ENCODE measurements at places on chromosomes 13 and 19.

GRCh38 chr13:26062853-26063444 lies 11.1 kb upstream of the SHISA2 start:
- no peak for DNase-seq

DNA sequence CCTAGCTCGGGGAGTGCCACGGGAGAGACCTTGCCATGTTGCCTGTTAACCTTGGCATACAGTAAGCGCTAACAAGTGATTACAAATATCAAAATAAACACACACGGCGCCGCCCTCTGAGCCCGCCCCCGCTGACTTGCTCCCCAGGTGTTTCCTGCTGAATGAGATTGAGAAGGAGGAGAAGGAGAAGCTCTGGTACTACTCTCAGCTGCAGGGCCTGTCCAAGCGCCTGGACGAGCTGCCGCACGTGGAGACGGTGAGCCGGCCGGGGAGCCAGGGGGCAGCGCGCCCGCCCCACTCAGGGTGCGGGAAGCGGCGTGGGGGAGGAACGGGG lies 5.0 kb downstream of the APC2 start:
- DNase-seq, result no peak

DNA sequence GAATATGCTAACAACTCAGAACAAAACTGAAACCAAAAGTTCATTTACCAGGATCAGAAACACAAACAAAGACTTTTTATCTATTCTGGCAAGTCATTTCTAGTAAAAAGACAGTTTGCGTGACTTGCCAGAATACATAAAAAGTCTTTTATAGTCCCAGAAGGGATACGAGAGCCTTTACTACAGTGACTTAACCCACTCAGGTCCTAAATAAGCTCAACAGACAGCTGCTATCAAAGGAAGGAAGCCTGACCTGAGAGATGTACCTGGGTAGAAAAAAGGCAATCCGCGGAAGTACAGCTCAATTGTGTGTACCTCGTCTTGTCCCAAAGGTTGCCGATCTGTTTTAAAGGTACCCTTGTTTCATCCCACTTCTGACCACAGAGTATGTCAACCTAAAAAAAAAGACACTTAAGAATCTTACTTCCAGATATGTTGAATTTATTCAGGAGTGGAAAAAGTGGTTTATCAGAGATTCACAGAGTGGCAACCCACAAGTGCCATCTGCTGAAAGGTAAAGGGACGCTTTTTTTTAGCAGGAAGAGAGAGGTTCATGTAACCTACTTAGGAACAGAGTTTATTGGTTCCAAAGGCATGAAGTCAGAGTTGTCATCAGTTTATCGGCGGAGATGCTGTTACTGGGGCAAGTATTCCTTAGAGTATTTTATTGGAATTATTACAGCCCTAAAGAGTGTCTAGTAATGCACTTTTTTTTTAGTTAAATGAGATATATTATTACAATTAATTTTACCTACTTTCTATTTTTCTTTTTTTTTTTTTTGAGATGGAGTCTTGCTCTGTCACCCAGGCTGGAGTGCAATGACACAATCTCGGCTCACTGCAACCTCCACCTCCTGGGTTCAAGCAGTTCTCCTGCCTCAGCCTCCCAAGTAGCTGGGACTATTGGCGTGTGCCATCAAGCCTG lies 69.7 kb upstream of the C1QTNF9B start:
- no peak for DNase-seq

DNA sequence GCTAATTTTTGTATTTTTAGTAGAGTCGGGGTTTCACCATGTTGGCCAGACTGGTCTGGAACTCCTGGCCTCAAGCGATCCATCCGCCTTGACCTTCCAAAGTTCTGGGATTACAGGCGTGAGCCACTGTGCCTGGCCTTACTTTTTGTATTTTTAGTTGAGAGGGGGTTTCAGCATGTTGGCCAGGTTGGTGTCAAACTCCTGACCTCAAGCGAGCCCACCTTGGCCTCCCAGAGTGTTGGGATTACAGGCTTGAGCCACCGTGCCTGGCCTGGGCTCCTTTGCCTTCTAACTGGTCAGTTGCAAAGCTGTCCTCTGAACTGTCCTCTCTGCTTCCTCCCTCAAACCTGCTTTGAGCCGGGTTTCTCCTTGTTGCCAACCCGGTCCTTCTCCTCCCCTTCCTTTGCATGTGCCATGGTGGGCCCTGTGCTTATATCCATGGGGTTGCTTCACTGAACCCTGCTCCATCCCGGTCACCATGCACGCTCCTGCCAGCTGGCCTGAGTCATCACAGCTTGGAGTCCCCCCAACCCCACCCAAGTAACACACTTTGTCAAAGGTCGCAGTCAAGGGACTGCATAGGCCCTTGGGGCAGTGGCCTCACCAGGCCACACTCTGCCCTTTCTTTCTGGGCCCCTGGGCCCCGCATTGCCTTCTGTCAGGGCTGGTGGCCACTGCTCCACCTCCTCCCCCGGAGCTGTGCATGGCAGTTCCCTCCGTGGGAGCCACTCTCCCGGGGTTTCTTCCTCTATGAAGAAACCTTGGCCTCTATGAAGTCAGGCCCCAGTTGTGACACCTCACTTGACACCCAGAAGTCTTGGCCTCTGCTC lies 21.2 kb downstream of the WTIP start:
- no peak for DNase-seq

DNA sequence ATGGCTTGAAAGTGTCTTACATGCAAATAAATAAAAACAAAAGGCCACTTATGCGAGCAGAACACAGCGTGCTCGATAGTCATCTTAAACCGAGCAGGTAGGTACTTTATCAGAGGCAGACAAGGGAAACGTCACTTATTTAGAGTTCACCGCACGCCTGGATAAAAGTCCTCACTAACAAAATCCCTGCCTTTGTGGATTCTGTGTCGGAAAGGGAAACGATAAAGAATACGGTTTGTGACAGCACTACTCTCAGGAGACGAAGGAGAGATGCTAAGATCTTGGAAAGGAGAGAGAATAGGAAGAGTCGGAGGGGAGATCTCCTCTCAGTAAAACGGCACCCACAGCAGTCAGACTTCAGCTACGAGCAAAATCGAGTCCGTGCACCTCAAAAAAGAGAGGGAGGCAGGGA lies 581 bp downstream of the RCBTB1 start:
- DNase-seq, result no peak

DNA sequence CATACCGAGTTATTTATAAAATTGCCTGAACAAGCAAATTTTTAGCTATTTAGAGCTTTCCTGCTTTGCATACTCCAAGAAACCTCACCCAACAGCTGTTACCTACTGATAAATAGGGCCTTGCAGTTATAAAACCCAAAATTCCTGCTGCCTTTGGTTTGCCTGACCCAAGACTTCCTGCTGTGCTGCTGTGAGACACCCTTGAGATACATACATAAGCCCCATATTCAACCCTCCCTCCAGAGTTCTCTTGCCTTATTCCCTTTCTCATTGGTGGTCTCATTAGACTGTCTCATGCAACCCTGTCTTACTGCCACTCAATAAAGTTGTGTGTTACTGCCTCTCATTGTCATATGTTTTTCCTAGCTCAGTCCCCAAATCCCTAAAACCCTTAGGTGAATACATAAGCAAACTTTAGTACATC lies 677.6 kb downstream of the UQCRFS1 start:
- no peak for DNase-seq

GRCh38 chr13:103328899-103329298 lies 262.7 kb upstream of the SLC10A2 start:
- no peak for DNase-seq

DNA sequence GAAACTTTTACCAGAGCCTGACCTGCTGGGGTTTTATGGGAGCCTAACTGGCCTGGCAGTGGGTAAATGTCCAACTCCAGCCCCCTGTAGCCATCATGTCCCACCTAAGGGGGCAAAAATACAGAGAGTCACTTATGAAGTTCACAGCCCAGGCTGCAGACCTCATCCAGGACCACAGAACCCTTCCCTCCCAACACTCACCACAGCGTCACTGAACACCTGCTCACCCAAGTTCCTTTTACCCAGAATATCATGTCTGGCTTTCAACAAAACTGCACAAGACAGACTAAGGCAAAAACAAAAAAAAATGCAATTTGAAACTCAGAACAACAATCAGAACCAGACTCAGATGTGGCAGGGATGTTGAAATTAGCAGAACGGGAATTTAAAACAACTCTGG lies 6.4 kb downstream of the CEACAM3 start:
- no peak for DNase-seq

- DNase-seq, result no peak
Observed at GRCh38 chr13:94758436-94758960, 46.2 kb upstream of the SOX21 start.

- DNase-seq, result no peak
Observed at GRCh38 chr13:97332742-97333141, 101.2 kb upstream of the RAP2A start.

DNA sequence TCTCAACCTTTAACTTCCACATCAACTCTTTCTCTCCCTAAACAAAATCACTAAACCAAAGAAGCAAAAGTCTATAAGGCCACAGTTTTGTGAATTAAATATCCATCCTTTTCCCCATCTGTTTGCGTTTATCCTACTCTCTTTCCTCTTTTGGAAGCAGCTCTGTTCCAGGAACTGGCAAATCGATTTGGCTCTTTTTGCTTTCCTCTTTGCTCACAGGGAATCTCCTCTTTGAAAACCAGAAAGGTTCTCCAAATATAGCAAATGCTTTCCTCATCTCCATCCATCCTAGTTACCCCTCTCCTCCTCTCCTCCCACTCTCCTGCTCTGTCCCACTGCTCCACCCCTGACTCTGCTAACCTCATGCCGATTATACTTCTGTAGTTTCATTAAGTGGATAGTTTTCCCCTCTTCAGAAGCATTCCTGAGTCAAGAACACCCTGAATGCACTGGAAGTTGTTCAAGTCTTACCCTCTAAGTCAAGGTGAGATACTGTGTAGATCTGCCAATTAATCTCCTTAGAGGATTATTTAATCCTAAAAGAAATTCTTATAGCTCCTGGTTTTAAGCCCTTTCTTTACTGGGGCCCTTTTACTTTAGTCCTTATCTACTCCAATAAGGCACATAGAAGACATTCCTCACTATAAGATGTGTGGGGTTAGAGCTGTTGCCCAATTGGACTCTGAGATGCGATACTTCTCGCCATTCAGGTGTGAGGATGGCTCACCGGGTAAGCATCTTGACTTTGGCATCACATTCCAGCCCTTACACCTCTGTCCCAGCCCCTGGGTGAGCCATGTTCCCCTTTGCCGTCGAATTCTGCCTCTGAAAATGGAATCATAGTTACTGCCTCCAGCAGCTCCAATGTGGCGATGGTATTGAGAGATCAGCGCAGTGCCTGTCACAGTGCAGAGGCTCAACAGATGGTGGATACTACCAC lies 67.6 kb downstream of the COL4A2 start:
- DNase-seq, result no peak

GRCh38 chr19:498977-499623 lies 2.8 kb downstream of the MADCAM1 start:
- DNase-seq, result no peak

DNA sequence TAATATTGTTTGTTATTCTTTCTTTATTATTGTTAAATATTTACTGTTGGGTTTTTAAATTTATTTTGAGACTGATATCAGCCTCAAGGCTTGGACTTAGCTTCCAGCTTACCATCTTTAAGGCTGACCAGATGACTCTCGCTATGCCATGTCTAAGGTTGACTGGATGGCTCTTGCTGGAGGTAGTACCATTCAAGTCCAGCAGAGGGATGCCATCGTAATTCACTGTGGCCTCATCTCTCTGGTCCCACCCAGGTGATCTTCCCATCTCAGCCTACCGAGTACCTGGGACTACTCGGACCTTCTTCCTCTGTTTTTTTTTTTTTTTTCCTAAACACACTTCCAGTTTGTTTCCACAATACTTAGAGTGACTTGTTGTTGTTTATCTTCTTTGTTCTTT lies 41.7 kb upstream of the ZNF91 start:
- DNase-seq, result no peak

DNA sequence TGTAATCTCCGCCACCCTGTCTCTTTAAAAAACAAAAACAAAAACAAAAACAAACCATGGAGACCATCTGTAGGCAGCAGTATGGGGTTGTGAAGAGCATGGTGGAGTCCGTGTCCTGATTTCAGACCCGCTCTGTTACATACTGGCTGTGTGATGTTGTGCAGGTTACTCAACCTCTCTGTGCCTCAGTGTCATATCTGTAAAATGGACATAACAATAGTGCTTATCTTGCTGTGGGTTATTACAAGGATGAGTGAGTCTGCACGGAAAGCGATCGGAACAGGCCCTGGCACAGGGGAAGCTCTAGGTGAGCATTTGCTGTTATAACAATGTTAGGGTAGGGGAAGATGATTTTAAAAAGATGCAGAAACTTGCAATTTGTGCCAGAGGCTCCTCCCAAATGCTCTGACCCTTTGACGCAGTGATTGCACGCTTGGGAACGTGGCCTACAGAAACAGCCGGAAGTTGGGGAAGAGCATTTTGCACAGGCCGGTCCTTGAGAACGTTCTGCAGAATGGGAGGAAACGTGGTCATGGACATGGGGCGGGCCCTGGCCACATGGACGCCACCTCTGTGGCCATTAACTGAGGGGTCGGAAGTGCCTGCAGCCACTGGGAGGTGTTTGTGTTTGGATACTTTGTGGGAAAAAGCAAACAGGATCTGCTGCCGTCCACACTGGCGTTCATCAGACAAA lies 15.7 kb upstream of the SELENOW start:
- DNase-seq, result no peak

DNA sequence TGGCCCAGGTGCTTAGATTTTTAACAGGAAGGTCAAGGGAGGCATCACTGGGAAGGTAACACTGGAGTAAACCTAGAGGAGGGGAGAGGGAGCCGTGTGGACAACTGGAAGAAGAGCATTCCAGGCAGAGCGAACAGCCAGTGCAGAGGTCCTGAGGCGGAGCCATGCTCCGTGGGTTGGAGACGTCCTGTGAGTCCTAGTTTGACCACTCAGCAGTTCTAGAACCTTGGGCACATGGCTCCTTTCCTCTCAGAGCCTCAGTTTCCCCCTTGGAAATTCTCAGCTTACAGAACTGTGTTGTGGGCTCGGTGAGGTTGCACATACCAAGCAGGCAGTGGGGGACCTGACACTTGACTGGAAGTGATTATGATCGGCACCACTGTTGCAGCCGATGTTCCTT lies 130.9 kb downstream of the DPF1 start:
- DNase-seq, result no peak

Data from stimulated activated CD4-positive, alpha-beta T cell treated with anti-CD3 and anti-CD28 coated beads, Interleukin-4, amount 100 ng/mL, for 48 hours (primary cell).